Activated CD4-positive, alpha-beta T cell treated with anti-CD3 and anti-CD28 coated beads, Interleukin-2, amount 50 U/mL, for 24 hours (primary cell): ENCODE measurements at places on chromosomes 1 and 21.

DNA sequence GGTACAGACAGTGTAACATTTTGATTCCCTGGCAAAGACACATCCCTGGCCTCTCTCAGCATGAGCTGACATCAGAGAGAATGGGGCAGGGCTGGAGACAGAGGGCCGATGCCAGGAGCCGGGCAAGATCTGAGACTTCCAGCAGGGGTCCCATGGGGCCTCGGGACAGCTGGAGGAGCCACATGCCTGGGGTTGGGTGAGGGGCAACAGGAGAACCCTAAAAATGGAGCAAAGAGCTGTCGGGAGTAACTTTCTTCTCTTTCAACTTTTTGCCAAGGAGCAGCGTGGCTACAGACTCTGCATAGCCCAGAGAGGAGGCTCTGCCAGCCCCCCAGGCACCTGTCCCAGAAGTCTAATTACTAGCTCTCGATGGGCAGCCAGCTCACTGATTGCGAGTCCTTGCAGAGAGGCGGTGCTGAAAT lies 130.8 kb downstream of the LACTBL1 start:
- no peak for DNase-seq

- no peak for DNase-seq
Measured at GRCh38 chr1:160197231-160197630, 6.9 kb downstream of the CASQ1 start.

- DNase-seq, result no peak
Measured at GRCh38 chr1:91623020-91623419, 122.4 kb downstream of the CDC7 start.

GRCh38 chr1:46058936-46059335 lies 73.5 kb downstream of the PIK3R3 start:
- DNase-seq, result no peak

DNA sequence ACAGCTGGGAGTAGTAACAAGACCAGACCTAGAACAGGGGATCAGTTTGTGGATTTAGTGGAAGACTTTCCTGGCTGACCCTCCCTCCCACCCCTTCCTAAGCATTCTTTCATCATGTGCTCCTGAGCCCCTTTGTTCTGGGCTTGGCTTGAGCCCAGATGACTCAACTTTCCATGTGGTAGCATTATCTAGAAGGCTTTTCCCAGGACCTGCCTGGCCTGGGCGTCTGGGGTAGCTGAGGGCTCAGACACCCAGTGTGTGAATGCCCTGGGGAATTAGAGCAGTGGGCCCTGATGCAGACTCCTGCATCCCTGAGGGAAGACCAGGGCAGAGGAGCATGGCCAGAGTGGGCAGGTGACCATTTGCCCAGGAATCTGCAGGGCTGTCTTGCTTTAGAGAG lies 44.1 kb upstream of the TSPAN2 start:
- DNase-seq, result no peak

GRCh38 chr1:200490183-200490582 lies 80.3 kb upstream of the ZNF281 start:
- DNase-seq, result no peak

DNA sequence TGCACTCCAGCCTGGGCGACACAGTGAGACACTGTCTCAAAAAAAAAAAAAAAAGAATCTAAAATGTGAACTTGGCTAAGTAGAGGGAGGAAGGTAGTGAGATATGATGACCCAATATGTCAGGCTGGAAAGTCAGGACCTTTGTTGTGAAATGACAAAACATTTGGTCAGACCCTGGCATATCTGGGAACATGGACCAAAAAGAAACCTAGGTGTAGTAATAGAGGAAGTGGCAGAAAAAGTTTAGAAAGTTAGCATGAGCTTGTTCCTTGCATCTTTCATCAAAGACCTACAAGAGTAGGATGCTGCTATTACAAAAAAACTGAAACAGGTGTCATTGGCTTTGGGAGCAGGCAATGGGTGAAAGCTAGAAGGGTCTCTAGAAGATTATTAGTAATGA lies 7.3 kb upstream of the S100A3 start:
- DNase-seq, result no peak

- DNase-seq, result no peak
Measured at GRCh38 chr1:89894210-89895201, 73.7 kb downstream of the LRRC8D start.
